ENCODE measurements at places on chromosomes 5 and 9.

GRCh38 chr9:31536471-31536870 lies 848.0 kb upstream of the ACO1 start:
- no peak for DNase-seq

DNA sequence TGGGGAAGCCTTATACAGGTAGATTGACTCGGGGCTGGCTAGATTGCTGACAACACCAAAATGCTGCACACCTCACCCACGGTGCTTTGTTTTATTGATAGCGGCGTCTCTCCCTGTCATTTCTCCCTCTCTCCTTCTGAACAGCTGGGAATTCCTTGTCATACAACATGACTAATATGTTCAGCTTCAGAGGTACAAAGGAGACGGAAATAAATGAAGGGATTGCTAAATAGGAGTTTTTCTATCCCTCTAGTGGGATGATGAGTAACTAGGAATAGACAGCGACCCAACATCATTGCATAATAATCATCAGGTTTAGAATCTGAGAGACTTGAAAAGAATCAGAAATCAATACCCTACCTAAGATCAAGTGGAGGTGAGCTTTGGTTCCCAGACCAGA lies 337.7 kb upstream of the PANK3 start:
- DNase-seq, result no peak

GRCh38 chr5:139690064-139690802 lies 42.1 kb downstream of the CXXC5 start:
- no peak for DNase-seq

DNA sequence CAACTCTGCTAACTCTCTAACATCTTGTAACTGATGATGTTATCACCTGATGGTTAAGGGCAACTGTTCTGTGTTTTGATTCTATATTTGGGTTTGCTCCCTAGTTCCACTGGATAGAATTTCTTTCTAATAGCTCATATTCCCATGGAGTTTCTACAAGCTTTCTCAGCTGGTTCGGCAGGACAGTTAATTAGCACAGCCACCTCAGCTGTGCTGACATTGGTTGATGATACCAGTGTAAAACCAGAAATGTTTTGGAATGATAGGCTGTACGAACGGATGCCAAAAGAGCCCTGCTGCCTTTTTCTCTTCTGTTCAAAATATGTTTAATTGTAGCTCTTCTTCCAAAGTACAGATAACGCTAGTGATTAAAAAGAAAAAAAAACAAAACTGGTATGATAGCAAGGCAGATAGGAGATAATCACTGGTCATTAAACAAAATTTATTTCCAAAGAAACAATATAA lies 440.5 kb upstream of the ZNF608 start:
- no peak for DNase-seq

DNA sequence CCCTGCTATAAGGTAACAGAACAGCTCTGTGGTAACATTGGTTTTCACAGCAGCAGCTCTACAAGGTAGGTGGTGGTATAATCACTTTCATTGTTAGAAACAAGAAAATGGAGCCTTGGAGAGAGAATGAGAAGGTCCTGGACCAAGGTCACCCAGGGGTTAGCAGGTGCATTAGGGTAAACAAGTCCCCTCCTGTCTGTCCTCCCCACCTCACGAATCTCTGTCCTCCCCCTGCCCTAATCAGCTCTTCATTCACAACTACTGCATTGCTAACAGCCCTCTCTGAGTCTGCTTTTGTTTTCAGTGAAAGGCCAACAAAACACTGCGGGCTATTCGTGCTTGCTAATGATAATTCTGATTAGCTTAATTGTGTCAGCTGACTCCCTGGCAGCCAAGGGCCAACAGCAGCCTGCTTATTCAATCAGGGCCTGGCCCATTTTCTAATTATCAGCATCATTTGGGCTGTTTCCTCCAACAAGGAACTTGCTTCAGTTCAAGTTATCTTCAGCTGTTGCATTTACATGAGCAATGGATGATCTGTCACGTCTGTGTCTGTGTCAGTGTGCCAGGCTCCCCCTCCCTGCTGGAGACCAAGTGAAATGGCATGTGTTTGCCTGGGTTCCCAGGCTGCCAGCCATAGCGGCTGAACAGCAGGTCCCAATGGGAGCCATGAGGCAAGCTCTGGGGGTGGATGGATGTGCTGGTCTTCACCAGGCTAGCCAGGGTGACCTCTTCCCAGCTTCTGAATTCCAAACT lies 56.7 kb upstream of the EQTN start:
- peak; percentile 92 for DNase-seq

- DNase-seq, result no peak
Observed at GRCh38 chr5:39433848-39434247, 9.1 kb upstream of the DAB2 start.

- DNase-seq, result no peak
Observed at GRCh38 chr5:127031147-127031862, 947 bp upstream of the MARCHF3 start.

- DNase-seq, result no peak
Observed at GRCh38 chr9:124399968-124400940, 15.0 kb downstream of the PSMB7 start.

GRCh38 chr5:117455236-117456233 lies 880.9 kb upstream of the SEMA6A start:
- DNase-seq, result no peak

DNA sequence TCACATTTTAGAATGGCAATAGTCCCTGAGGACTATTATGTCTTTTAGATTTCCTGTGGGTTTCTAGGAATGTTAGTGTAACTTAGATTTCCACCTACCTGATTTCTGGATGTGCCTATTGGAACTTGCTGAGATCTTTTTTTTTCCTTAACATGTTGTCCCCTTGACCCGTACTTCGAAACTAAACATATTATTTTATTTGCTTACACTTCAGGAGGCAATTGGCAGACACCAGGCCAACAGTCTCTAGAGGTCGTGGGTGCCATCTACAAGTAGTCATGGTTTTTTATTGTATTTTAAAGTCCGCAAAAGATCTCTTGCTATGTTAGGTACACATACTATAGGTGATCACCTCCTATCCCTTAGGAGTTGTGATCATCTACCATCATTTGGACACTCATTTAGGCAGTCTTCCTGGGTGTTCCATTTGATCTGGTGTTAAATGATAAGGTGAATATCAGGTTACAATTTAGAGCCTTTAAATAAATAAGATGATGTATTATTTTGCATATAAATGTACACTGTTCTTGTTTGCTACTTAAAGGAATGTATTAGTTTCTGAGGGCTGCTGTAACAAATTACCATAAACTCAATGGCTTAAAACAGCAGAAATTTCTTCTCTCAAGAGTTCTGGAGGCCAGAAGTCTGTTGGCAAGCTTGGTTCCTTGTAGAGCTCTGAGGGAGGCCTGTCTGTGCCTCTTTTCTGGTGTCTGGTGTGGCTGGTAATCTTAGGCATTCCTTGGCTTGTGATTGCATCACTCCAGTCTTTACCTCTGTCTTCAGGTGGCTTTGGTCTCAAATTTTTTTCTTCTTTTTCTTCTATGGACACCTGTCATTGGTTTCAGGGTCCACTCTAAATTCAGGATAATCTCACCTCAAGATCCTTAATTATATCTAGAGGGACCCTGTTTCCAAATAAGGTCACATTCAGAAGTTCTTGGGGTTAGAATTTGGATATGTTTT lies 64.8 kb downstream of the ZCCHC7 start:
- DNase-seq, result no peak

GRCh38 chr5:28714907-28715698 lies 1676.7 kb upstream of the CDH9 start:
- DNase-seq, result no peak

DNA sequence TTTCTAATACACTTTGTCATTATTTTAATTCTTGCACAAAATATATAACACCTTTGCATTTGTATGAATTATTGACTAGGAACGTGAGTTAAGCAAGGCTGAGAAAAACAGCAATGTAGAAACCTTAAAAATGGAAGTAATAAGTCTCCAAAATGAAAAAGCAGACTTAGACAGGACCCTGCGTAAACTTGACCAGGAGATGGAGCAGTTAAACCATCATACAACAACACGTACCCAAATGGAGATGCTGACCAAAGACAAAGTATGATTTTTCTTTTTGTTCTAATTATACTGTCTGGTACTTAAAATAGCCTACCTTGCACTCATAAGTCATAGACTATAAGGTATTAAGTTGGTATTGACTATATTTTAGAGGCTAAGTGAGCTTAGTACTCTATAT lies 34.4 kb downstream of the RAD50 start:
- no peak for DNase-seq

- DNase-seq, result no peak
Observed at GRCh38 chr9:15714746-15715145, 161.9 kb downstream of the CCDC171 start.

- no peak for DNase-seq
Observed at GRCh38 chr5:95934207-95934804, 27.3 kb downstream of the ELL2 start.

GRCh38 chr5:21391506-21391905 lies 1403.5 kb upstream of the CDH18 start:
- no peak for DNase-seq

DNA sequence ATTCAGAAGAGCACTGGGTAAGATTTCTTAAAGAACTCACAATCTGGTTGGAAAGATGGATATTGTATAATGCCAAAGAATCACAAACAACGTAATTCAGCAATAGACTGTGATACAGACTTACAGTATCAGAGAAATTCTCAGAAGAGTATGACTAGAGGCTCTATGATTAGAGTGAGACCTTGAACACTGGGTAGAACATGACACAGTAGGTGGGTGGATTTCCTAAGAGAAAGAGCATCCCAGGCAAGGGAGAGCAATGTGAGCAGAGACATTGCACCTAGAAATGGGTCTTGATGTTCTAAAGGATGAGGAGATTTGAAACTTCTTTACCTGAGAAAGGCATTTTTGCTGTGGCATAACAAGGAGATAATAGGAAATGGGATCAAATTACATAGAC lies 27.3 kb upstream of the CAST start:
- no peak for DNase-seq

DNA sequence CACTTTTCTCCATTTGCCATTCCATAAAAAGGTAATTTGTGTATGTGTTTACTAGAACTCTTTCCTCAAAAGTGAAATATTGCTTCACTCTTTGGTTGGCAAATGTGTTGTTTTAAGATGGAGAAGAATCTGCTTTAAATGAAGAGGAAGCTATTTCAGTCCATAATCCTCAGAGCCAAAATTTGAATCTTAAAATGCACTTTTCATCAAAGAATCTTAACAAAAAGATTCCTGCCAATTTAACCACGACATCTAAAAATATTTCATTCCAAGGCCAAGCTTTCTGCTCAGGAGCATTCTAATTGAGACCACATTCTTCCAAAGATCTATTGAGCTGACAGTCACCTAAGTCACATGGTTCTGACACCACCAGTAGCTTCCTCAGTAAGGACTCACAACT lies 7.5 kb downstream of the GABRB2 start:
- no peak for DNase-seq

GRCh38 chr5:60701321-60701968 lies 1.5 kb upstream of the DEPDC1B start:
- DNase-seq, result no peak

DNA sequence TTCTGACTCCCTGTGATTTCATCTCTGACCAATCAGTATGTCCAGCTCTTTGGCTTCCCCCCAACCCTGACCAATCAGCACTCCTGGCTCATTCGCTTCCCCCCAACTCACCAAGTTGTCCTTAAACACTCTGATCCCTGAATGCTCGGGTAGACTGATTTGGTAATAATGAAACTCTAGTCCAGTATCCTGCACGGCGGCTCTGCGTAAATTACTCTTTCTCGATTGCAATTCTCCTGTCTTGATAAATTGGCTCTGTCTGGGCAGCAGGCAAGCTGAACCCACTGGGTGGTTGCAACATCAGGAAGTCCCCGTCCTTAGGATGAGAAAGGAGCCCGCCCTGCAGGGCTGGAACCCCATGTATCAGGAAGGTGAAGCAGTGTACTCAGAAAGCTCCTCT lies 10.4 kb downstream of the FCN2 start:
- DNase-seq, result no peak

DNA sequence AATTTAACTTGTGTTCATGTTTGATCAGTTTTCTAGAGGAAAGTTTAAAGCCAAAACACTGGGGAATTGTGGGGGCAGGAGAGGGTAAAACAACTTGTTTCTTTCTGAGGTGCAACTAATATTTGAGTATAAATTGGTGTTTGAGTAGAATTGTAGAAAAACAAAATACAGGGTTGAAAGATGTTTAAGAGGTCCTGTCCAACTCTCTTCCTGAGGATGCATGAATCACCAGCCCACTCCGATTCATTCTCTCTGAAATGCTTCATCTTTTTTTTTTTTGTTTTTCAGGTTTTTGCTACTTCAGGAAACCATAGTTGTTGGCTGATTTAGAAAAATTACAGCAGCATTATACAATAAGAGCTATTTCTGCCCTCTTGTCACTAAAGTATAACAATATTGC lies 42.4 kb upstream of the TMC1 start:
- no peak for DNase-seq

- no peak for DNase-seq
Observed at GRCh38 chr5:85077581-85077980, 692.9 kb upstream of the EDIL3 start.

DNA sequence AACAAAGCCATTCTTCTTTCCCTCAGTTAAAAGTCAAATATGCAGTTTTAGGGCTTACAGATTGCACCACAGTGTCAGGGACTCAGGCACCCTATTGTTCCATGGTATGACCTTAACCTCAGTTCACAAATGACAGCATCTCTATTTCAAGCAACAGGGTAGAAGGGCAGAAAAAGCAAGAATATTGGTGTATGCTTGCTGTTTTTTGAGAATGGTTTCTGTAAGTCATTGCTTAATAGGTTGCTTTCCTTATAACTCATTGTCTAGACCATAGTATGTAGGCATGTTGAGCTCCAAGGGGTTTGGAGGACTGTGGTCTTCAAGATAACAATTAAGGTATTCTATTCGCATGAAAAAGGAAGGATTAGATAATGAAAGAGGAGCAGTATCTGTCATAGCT lies 183.5 kb upstream of the EDIL3 start:
- no peak for DNase-seq

DNA sequence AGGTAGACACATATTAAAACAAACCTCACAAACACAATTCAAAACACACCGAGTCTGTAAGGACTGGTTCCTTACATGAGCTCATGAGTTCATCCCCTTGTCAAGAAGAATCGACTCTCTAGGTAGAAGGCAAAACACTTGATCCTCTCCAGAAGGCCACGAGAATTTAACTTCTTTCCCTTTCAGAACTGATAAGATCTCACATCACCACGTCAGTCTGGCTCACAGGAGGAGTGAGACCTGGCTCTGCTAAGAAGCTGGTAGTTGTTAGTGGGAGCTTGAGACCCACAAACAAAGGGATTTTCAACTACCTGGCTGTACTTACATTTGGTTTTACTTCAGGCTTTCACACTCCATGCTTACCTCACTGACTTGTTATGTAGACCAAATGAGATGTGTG lies 459.2 kb downstream of the ARHGEF28 start:
- no peak for DNase-seq

Measured in anterior cingulate cortex (tissue), 58 donors.